ENCODE measurements at places on chromosomes 4 and X.

DNA sequence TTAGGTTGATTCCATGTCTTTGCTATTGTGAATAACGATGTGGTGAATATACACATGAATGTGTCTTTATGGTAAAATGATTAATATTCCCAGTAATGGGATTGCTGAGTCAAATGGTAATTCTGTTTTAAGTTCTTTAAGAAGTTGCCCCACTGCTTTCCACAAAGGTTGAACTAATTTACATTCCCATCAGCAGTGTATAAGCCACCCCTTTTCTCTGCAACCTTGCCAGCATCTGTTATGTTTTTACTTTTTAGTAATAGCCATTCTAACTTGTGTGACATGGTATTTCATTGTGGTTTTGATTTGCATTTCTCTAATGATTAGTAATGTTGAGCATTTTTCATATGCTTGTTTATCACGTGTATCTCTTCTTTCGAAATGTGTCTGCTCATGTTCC is 503.3 kb downstream of the PCDH18 start:
- no peak for DNase-seq

DNA sequence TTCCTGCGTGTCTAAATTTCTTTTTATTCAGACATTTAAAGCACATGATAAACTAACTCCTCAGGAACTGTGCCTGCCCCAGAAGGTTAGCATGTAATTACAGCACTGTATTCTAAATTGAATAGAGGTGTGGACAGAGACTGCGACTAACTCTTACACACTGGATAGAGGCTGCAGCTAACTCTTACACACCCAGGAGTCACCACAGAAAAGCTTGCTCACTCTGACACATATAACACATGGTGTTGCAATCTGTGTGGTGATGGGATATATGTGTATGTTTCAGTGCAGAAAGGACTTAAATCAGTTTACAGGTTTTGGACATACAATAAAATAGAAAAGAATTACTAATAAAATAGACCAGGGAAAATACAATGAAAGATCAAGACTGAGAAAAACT is 41.5 kb downstream of the SMAD1 start:
- DNase-seq = no peak

DNA sequence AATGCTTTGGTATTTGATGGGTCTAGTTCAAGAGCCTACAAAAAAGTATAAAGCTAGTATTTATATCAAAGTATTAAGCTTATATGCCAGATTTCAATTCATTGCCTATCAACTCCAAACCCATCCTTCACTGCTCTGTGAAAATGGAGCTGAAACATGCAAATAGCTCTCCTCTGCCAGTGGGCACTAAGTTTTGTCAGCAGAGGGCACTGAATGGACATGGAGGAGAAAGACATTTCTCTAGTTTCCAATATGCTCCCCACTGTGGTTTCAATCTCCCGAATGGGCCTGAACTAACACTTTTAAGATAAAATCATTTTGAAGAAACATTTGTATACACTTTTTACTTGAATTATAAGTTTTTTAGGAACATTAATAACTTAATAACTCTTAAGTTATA is 12.4 kb downstream of the PPID start:
- DNase-seq = no peak

- DNase-seq = no peak
Observed at GRCh38 chr4:2352729-2353221, 65.7 kb downstream of the ZFYVE28 start.

DNA sequence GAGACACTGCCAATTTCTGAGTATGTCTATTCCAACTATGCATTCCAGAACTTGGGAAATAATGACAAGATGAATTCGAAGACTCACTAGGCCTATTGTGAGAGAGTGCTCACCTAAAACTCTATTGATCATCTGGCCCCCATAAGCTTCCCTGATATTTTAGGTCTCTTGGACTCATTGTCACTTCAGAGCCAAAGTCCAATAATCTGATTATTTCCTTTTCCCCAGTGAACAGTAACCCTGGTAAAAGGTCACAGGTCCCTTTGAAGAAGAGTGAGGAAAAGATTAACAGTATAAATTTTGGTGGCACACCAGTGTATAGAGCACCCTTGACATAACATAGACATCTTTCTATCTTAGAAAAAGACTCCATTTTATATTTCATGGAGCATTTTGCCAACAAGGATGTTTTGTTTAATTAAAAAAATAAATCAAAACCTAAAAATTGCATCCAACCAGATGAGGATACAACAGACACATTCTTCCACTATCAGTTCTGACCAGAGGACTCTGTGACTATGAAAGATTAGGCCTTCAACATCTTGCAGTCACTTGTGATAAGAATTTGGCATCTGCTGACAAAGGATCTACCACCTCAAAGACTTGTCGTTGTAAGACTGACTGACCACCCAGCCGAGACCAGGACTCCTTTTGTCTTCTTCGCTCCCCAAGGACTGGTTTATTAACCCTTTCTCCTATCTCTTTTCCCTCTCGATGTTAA is 191.9 kb downstream of the MAB21L2 start:
- no peak for DNase-seq

DNA sequence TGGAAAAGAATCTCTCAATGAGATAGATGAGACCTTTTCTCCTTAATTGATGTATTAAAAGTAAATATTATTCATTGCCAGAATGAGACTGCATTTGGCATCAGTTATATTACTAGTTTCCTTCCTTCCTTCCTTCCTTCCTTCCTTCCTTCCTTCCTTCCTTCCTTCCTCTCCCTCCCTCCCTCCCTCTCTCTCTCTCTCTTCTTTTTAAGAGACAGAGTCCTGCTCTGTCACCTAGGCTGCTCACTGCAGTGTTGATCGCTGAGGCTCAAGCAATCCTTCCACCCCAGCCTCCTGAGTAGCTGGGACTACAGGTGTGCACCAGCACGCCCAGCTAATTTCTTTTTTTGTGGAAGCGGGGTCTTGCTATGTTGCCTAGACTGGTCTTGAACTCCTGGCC is 50.4 kb upstream of the ARX start:
- DNase-seq = no peak

GRCh38 chr4:57631147-57631546 is 521.0 kb upstream of the IGFBP7 start:
- no peak for DNase-seq

GRCh38 chr4:148749403-148749802 is 307.2 kb upstream of the NR3C2 start:
- no peak for DNase-seq

- DNase-seq = no peak
Observed at GRCh38 chr4:180009316-180009715, 2233.9 kb upstream of the TENM3 start.

DNA sequence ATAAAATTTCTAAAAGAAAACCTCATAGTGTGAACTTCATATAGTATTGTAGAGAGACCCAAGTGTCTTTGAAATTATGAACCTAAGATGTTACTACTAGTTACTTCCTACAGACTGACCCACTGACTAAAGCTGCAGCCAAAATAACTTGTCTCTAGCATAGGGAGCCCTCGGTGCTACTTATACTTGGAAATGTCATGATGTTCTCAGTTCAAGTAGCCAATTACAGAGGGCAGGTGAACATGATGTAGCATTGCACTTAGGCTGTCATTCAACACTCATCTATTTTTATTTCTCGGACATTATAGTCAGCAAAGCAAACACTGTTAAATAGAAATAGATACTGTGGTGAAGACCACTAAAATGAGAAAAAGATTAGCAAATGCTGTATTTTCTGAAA is 165.6 kb downstream of the AREG start:
- no peak for DNase-seq

GRCh38 chr4:124092541-124092984 is 620.0 kb downstream of the ANKRD50 start:
- DNase-seq = no peak

- DNase-seq = no peak
Observed at GRCh38 chr4:111512081-111512783, 633.0 kb upstream of the FAM241A start.

Measured in stimulated activated CD8-positive, alpha-beta memory T cell treated with anti-CD3 and anti-CD28 coated beads, Interleukin-7, amount 100 ng/mL, for 1 hour (primary cell).